ENCODE measurements at places on chromosomes 12 and 14.

DNA sequence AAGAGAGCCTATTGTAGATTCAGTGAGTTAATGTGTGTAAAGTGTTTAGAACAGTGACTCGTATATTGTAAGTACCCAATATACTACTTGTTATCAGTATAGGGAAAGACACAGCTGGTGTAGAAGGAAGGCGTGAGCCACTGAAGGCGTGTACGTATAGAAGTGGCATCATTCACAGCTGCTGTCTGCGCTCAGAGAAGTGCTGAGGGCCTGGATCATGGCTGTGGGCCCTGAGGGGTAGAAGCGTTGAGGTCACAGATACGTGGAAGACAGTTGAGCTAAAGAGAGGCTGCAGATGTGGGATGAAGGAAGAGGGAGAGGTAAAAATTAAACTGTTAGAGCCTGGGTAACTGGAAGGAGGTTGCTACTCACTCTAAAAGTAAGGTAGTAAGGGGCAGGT lies 5.9 kb downstream of the C12orf75 start:
- no peak for DNase-seq

DNA sequence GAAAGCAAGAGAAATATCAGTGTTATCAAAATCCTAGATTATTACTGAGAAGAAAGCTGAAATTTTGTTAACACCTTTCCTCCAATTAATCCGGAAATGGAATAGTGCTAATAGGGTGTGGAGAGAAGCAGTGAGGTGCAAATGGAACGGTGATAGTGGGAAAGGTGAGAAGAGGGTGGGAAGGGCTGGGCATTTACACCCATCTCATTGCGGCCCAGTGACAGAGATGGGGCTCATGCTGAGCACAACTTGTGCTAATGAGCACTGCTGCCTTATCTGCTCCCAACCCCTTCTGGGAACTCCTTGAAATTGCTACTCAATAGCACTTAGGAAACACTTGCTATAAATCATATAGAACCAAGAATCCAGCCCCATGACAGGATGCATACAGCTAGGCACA lies 94.4 kb downstream of the PTPRR start:
- no peak for DNase-seq

DNA sequence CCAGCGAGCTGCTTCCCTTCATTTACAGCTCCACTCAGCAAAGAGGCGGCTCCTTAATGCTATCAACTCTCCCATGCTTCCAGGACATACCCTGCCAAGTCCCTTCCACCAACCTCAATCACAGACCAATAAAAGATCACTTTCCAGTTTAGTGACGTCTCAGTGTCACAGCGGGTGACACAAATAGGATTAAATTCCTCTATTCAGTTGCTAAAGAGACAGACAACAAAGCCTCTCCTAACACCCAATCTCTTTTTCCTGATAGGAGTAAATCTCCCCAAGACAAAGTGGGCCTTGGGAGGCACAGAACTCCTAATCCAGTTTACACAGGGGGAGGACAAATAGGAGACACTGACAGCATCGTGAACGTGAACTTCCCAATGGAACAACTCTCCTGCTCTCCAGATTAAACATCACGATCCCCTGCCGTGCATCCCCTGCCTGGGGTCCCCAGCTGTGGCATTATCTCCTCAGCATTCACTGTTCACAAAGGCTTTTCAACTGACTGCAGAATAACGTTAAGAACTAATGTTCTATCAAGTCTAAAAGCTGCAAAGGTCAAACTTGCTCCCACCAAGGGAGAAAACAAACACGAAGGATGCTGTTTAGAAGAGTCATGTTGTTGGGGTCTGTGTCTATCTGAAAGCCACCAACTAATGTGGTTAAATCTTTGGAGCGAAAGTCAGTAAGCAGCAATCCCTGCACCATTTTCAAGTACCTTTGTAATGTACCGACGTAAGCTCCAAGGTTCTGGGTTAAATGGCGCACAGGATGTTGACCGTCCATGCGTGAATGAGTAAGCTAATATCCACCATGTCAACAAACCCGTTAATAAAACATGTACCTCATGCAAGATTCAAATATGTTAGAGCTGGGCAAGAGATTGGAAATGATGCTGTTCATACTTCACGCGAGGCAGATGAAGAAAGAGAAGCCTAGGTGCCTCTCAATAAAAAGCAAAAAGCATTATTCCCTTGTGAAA lies 31.5 kb downstream of the TMEM132D start:
- DNase-seq = no peak

DNA sequence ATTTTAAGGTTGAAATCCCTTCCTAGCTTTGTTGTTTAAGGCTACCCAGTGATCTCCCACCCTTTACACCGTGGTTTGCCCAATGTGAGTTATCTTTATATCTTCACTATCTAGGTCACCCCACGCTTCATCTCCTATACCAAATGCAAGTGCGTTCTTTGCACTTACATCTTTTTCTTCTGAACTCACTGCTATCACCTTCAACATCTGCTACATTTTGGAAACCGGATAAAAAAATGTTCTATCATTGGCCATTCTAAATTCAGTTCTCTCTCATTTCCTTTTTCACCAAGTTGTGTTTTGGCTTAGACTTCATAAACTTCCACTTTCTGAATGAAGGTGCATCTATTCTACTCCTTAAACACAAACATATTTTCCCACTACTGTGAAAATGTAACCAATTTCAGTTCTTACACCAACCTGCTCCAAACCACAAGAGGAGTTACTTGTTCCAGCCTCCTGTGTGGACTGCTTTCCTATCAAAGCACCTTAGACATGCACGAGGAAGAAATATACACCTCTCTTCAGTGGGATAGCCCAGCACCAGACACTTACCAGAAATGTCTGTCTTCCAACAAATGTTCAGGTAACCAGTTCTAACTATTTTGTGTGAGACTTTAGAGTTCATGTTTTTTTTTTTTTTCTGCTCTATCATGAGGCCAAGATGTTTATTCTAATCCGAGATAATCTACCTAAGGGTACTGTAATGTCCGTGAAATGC lies 21.9 kb downstream of the CLEC9A start:
- no peak for DNase-seq

- no peak for DNase-seq
These were observed 161.0 kb upstream of the E2F7 start for GRCh38 chr12:77226368-77226767.

GRCh38 chr14:104284107-104284592 lies 145.8 kb downstream of the KIF26A start:
- no peak for DNase-seq

DNA sequence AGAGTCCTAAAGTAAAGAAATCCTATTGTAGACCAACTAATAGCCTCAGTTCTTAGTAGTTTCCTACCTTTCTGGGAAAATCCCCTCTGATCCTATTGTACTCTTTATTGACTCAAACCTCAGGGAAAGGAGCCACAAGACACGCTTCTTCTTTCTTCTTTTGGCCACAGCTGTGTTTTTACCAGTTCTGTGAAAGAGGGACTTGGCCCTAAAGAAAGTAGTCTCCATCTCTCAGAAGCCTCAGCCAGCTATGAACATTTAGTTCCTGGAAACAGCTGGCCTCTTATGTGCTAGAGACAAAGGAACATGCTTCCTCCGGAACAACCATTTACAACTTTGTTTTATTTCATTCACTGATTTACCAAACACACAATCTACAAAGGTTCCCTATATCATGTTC lies 66.1 kb upstream of the ARID2 start:
- DNase-seq = no peak

GRCh38 chr14:60944204-60944603 lies 36.7 kb downstream of the TRMT5 start:
- DNase-seq = no peak

GRCh38 chr14:29953501-29953900 lies 25.9 kb upstream of the PRKD1 start:
- DNase-seq = no peak

DNA sequence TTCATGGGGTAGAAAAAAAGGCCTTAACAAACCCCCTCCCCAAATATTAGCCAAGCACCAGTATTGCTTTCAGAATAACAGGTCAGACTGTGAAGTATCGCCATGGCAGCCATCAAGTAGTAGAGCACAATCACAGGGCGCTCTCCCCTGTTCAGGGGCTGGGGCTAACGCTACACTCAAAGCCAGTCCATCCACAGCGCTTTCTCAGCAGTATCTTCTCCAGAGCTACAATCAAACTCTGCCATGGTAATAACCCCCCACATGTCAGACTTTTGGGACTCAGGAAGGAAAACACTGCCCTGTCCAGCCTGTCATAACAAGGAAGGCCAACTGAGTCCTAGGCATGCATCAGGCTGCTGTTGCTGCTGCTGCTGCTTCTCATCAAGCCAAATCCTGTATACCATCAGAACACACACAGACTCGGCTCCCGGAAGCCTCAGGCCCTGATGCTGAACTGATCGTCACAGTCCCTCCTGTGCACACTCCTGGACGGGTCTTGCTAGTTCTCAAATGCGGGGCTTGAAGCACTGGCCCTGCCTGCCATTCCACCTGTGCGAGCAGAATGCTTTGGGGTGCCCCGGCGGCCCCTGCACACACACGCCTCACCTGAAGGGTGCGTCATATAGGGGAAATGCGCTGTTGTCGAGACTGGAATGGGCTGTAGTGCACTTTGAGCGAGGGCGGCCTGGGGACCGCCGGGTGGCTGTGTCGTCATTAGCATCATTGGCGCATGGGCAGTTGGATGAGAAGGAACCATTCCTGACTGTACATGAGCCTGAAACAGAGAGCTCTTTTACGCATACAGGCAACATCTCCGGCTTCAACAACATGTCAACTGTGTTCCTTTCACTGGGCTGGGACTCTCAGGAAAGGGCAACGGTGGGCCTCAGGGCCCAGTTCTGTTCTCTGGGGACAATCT lies 47.6 kb downstream of the SH2B3 start:
- no peak for DNase-seq

DNA sequence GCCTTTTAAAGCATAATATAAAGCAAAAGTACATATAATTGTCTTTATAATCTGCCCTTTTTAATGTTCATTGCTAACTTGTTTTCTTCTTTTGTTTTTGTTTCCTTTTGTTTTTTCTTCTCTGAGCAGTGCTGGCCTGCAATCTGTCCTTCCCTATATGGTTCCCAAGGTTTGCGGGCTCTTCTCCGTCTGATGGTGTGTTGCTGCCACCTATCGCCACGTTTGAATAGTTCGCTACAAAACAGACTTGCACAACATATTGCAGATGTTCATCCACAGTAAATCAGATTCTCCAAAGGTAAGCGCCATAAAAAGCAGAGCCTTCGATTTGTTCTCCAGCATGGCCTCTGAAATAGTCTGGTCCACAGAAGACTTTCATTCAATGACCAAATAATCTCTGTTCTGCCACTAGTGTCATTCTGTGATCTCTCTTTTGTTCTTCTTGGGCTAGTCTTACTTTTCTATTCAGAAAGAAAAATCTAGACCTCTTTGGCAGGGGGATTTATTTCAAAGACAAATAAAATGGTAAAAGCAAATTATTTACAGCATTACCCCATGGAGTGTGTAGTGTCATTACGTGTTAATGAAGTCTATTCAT lies 33.5 kb downstream of the C12orf50 start:
- DNase-seq = no peak

- DNase-seq = no peak
These were observed 2.8 kb downstream of the CDK2AP1 start for GRCh38 chr12:123268850-123269249.

- DNase-seq = no peak
These were observed 16.0 kb downstream of the DBX2 start for GRCh38 chr12:45034861-45035265.

GRCh38 chr12:58588770-58589169 lies 331.5 kb downstream of the LRIG3 start:
- DNase-seq = no peak

DNA sequence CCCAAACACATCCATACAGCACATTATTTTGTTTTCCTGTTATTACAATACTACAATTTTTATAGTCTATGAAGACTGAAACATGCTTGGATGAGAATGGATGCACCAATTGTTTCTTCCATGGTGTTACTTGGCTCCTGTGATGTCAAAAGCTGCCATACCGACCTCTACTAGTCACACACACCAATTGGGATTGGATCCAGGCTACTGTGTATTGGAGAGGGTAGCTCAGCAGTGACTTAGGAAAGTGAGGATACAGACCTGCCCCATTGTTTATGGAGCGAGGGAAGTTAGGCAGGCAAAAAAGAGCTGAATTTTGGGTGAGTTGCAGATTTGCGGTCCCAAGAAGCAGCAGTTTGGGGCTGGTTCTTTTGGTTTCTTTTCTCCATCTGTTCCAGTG lies 30.8 kb upstream of the AKAP6 start:
- no peak for DNase-seq

- no peak for DNase-seq
These were observed 133.0 kb downstream of the SOX5 start for GRCh38 chr12:23816394-23816851.

GRCh38 chr12:3944620-3945019 lies 71.4 kb upstream of the PARP11 start:
- no peak for DNase-seq

GRCh38 chr14:51704545-51704944 lies 52.8 kb downstream of the FRMD6 start:
- DNase-seq = no peak

DNA sequence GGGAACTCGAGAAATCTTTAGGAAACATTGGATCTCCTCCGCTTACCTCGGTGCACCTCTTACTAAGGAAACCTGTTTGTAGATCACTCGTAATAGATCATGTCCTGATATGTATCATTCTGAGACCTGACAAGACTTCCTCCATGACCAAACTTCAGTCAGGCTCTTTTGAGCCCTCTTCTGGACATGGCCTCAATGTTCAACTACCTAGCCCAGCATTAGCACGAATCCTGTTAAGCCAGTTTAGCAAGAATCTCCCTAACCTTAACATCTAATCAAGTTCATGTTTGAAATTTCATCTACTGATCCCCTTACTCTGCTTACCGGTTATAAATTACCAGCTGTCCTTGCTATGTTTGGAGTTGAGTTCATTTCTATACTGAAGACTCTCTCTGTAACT lies 713.9 kb upstream of the USP15 start:
- DNase-seq = no peak
